ENCODE measurements at places on chromosomes 7 and 10. TPM values are rescaled to one million over a fixed set of nuclear protein-coding genes. Genes with fewer than 3 reads are reported as not detected.
A peak's percentile ranks its signal among the peaks of the same experiment; 100 is the strongest.

LIPN gene
- total RNA-seq, result 0.10 TPM

VSTM2A gene
- not detected for total RNA-seq

TMEM176B gene
- 0.23 TPM for total RNA-seq

GPRIN2 gene
- total RNA-seq, result not detected

DNA sequence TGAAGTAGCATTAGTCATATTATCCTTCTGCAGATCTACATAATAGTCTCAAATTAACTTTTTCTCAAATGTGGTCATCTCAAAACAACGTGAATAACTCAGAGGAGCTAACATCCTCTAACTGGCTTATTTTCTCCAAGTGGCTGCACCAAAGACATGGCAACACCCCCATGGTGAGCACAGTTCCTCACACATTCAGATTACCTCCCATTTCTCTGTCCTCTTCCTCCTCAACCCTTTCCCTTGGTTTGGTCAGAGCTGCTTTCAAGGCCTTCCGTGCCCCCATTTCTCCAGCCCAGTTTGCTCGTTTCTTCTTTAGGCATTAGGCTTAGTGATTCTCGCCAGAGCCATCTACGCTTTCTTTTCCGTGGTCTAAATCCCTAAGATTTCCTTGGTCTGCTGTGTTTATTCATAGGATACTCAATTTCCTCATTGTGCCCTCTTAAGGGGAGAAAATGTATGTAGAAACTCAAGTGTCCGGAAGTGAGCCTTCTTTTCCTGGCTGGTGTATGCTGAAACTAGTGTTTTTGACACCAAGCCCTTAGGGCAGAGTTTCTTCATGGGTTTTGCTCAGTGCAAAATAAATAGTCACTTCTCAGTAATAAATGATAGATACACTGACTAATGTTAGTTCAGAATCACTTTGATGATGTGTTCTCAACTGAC, 2.6 kb downstream of the MET start:
- DNase-seq, result peak; percentile 9

DNA sequence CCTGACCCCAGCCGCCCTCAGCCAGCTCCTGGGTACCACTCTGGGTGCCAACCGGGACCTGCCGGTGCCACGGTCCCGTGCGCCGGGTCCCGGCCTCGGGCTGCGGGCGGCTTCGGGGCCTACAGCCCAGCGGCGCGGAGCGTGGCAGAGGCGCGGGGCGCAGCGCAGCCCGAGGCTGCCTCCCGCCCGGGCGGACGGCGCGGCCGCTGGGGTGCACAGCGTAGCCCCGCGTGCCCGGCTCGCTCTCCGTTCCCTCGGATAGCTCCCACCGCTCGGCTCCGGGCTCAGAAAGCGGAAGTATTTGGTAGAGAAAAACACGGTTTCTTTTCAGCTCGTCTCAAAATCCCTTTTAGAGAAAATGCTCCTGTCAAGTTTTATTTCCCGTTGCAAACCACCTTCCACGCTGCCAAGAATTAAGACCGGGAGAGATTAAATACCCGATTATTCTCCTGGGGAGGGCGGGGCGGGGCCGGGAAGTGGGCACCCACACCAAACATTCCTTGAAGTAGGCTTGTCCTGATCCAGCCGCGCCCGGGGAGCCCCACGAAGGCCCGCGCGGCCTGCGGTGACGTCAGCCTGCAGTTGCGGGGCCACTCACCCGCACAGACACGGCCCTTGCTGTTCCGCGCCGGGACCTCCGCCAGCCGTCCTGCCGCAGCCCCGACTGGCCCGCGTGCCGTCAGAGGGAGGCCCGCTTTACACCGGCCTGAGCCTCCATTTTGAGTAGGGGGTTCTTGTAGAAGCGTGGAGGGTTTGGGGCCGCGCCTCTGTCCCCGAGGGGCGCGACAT, 7.2 kb downstream of the HOXA13 start:
- DNase-seq, result no peak

GRCh38 chr7:107920048-107920772, 29.2 kb downstream of the DLD start:
- no peak for DNase-seq

GRCh38 chr10:130339911-130340310, 203.7 kb downstream of the GLRX3 start:
- no peak for DNase-seq

DNA sequence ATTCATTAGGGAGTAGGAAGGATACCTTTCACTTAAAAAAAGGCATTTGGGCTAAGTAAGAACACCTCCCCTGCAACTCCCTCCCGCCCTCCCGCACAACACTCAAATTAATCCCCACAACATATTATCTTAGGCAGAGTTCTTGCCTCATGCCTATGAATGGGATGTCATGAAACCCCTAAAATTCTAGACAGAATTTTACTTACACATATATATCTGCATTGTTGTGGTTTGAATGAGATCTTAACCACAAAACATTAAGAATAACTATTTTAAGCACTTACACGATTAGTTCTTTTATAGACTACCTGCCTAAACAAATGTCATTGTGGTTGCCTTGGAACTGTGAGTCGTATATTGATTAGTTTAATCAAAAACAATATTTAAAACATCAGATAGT, 4.5 kb upstream of the ITGB1 start:
- no peak for DNase-seq

GRCh38 chr7:93765475-93765874, 125.1 kb downstream of the TFPI2 start:
- DNase-seq, result no peak

- DNase-seq, result no peak
Measured at GRCh38 chr7:134789967-134790685, 10.7 kb downstream of the CALD1 start.

DNA sequence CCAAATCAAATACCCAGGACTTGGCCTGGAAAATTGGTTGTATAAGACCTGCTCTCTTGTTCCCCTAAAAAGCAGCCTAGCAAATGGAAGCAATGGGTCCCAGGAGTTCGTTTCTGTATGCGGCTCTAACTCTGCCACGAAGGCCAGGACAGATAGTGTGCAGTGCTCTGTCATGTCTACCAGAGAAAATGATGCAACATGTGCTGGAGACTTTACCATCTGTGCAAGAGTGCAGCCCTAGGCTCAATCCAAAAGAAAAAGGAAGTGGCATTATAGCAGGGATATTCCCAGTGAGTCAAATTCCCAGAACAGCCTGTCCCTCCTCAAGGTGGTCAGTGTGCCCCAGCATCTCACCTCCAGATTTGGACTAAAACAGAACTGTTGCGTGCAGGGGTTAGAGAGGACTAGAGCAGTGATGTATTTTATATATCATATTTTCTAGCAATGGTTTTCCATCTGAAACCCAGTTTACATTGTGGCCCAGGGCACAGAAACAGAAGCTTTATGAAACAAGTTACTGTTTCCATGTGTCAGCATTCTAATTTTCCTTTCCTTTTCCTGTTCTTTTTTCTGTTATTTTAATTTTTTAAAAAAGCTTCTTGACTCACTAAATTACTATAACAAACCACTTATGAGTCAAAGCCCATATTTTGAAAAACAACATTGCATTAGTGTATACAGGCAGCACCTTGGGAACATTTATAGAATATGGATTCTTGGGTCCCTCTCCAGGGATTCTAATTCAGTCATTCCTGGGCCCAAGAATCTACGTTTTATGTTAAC, 311.2 kb downstream of the RNLS start:
- DNase-seq, result no peak

DNA sequence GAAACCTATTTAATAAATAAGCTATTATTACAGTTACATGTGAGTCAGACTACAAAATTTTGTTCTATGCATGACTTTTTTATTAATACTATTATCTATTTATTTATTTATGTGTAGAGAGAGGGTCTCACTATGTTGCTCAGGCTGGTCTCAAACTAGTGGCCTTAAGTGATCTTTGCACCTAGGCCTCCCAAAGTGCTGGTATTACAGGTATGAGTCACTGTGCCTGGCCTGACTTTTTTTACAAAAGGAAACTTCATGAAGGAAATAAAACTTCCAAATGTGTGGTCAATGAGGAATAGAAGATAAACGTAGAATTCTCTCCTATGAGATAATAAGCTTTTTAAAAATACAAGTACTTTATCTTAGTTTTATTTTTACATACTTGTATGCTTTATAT, 19.0 kb downstream of the COL28A1 start:
- no peak for DNase-seq

DNA sequence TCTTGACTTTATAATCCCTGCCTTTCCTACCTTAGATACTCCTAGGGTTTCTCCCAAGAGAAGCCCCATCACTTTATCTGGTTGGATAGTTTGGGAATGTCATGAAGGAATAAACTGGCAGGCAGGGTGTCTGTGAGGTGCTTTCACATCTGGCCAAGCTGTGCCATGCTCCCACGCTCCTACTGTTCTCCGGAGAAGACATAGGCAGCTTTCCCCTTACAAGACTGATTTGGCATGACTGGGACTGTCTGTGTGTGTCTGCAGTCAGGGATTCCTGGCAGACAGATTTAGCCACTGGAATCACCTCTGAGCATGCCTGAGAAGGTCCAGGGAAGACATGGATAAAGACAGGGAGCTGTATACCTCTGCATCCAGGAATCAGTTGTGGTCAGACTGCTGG, 45.3 kb downstream of the HK1 start:
- no peak for DNase-seq

DNA sequence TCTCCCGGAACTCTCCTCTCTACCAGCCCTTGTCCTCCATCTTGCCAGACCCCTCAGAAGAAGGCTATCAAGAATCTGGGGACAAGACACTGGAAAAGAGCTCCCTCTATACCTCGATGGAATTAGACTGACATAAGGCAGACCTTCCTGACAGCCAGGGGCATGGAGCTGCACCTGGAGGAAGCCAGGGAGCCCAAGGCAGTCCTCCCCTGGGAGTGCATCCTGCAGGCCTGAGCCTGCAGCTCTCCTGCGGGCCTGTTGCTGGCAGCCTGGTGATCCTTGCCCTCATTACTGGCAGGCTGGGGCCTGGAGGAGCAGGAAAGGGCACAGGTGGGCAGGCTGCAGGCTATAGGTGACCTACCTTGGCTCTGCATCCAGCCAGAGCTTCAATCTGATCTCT, 323.4 kb downstream of the GRID1 start:
- no peak for DNase-seq

- peak; percentile 53 for DNase-seq
Measured at GRCh38 chr7:37201003-37201875, 247.4 kb downstream of the ELMO1 start.

- no peak for DNase-seq
Measured at GRCh38 chr7:134362587-134363483, 46.1 kb upstream of the SLC35B4 start.

- no peak for DNase-seq
Measured at GRCh38 chr7:116697761-116698160, 25.8 kb downstream of the MET start.

GRCh38 chr7:100576384-100576993, 2.8 kb upstream of the SAP25 start:
- DNase-seq, result no peak
